Tibial nerve (tissue), 4 donors: ENCODE measurements at places on chromosomes 6 and 20. TPM values are rescaled to one million over a fixed set of nuclear protein-coding genes. Genes with fewer than 3 reads are reported as not detected.

The TOX2 gene
- 1.3 TPM for total RNA-seq

The MAPK14 gene
- 84.3 TPM for total RNA-seq

The ZBTB46 gene
- 20.4 TPM for total RNA-seq

The GPSM3 gene
- total RNA-seq: 10.2 TPM

The CDK5RAP1 gene
- 30.6 TPM for total RNA-seq

DNA sequence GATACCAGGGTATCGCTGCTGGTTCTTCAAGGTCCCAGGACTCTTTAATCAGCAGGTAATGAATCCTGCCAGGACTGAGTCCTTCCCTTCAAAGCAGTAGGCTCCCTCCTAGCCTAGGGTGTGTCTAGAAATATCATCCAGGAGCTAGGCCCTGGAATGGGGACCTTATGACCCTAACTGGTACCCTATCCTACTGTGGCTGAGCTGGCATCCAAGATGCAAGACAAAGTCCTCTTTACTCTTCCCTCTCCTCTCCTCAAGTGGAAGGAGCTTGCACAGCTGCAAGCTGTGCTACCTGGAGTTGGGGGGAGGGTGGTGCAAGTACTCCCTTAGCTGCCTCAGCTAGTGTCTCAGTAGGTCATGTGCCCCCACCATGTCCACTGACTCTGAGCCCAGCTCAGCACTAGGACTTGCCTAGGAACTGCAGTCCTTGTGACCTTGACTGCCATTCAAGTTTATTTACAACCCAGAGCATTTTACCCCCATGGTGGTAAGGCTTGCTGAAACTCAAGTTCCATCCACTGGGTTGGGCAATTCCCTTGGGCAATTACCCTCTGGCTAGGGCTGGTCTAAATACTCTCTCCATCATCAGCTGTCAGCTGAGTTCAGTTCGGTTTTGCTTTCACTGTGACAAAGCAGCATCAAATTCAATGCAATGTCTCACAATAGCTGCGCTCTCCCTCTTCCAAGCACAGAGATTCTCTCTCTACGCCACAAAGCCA, 48.4 kb upstream of the TOP1 start:
- no peak overlapping the region for H3K4me3 ChIP-seq
- H3K4me1 ChIP-seq: no peaks in the 10 kb centered on the region
- no peak overlapping the region for H3K27ac ChIP-seq
- no peak for DNase-seq

GRCh38 chr6:5260111-5260620, 584 bp downstream of the LYRM4 start:
- H3K36me3 ChIP-seq: peaks cover 17% of the 10 kb centered on the region
- peak overlapping the region; percentile 95 for H3K27ac ChIP-seq
- H3K4me3 ChIP-seq: peak overlapping the region; percentile 73
- no peaks in the 10 kb centered on the region for H3K27me3 ChIP-seq
- H3K4me1 ChIP-seq: no peaks in the 10 kb centered on the region

- no peaks in the 10 kb centered on the region for H3K4me1 ChIP-seq
- no peaks in the 10 kb centered on the region for H3K27me3 ChIP-seq
- peaks cover 9% of the 10 kb centered on the region for H3K36me3 ChIP-seq
- DNase-seq: no peak
- H3K4me3 ChIP-seq: no peak overlapping the region
These were observed 32.6 kb upstream of the ZBP1 start for GRCh38 chr20:57652606-57653545.

DNA sequence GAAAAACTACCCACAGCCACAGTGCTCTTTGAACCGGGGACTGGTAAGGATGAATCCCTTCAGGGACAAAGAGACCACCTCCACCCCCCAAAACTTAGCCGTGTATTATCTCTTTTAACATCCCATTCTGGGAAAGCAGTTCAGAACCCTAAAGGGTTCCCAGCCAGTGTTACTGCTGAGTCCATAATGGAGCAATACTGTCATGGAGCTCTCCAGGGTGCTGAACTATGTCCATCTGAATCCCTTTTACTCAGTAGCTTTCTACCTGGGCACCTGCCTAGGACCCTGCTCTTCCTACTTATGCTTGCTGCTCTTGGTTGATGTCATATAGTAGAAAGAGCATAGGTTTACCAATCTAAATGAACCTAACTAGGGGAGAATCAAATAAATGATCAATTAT, 22.3 kb upstream of the SAYSD1 start:
- H3K4me1 ChIP-seq: no peaks in the 10 kb centered on the region
- H3K4me3 ChIP-seq: no peak overlapping the region
- no peaks in the 10 kb centered on the region for H3K27me3 ChIP-seq

DNA sequence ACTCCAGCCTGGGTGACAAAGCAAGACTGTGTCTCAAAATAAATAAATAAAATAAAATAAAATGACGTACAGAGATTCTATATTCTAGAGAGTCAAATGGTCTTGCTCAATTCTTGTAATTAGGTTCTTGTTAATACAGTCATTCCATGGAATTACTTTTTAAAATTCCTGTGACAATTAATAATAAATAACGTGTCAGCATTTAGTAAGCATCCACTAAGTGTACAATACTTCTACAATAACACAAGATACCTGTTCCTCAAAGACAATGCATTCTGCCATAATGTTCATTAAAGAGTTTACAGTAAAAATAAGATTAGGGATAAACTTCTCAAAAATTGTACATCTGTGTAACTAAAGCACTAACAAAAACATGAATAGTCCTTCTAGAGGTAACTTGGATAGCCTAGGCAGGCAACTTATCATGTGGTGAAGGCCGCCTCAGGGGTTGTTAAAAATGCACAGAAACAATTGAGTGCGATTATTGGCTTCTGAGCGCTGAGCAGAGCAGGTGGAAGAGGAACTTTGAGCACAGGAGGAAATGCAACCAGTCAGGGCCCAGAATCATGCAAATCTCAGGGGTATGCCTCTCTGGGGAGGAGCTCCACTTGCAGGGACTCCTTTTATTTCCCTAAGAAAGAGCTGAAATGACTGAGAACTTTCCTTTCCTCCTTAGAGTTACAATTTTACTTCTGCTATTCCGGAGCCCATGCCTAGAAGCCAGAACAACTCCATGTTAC, 37.1 kb downstream of the QRSL1 start:
- no peak overlapping the region for H3K27ac ChIP-seq
- peaks cover 6% of the 10 kb centered on the region for H3K36me3 ChIP-seq
- H3K27me3 ChIP-seq: no peaks in the 10 kb centered on the region
- DNase-seq: no peak

DNA sequence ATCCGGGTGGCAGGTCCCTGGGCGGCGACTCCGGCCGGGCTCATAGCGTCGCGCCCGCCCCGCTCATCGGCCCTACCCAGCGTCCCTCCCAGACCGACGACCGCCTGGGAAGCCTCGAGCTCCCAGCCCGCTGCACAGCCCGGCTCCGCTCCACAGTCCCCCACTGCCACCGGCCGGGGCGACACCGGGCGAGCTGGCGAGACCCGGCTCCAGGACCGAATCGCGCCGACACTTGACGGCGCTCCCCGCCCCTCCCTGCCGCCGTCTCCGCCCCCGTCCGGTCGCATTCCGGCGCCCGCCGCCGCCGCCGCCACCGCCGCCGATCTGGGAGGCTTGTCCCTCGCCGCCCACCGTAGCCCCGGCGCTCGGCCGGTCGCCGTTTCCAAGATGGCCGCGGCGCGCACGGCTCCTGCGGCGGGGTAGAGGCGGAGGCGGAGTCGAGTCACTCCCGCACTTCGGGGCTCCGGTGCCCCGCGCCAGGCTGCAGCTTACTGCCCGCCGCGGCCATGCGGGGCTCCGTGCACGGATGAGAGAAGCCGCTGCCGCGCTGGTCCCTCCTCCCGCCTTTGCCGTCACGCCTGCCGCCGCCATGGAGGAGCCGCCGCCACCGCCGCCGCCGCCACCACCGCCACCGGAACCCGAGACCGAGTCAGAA, at the start of gene MAP3K4:
TSS of gene MAP3K4 (plus strand) at position 364 of the 655 bp plus-strand sequence. CDS start at position 527, 163 bp downstream.
- peak within 1 kb of the TSS; percentile 81 for H3K27ac ChIP-seq
- peak within 1 kb of the TSS; percentile 93 for H3K4me3 ChIP-seq
- H3K36me3 ChIP-seq: no peaks in the 10 kb centered on the region
- no peaks in the 10 kb centered on the region for H3K27me3 ChIP-seq

- peaks cover 14% of the 10 kb centered on the region for H3K4me1 ChIP-seq
- peak overlapping the region; percentile 41 for H3K27ac ChIP-seq
- no peaks in the 10 kb centered on the region for H3K36me3 ChIP-seq
These were observed 136.8 kb upstream of the TCF21 start for GRCh38 chr6:133752129-133752528.

DNA sequence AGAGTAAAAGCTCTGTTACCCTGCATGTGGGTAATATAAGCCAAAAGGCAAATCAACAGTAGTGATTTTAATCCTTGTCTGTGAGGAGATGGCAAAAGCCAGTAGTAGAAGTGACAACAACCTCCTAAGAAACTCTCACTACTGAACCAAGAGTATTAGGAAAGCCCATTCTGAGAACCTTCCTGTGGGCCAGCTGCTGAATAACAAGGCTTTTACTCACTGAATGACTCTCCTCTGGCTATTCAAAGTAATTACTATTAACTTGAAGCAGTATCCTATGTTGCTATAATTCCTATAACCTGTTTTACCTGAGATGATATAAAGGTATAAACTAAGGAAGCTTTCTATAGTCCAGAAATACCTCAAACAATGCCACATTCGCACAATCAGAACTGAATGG, 55.1 kb downstream of the CHD6 start:
- H3K4me3 ChIP-seq: no peak overlapping the region
- no peak overlapping the region for H3K27ac ChIP-seq
- DNase-seq: no peak
- no peaks in the 10 kb centered on the region for H3K27me3 ChIP-seq
- H3K4me1 ChIP-seq: peaks cover 6% of the 10 kb centered on the region

- peaks cover 5% of the 10 kb centered on the region for H3K27me3 ChIP-seq
- H3K4me1 ChIP-seq: no peaks in the 10 kb centered on the region
- H3K27ac ChIP-seq: no peak overlapping the region
- no peak overlapping the region for H3K4me3 ChIP-seq
- H3K36me3 ChIP-seq: no peaks in the 10 kb centered on the region
These were observed 96.8 kb downstream of the CDH26 start for GRCh38 chr20:60054716-60055634.

DNA sequence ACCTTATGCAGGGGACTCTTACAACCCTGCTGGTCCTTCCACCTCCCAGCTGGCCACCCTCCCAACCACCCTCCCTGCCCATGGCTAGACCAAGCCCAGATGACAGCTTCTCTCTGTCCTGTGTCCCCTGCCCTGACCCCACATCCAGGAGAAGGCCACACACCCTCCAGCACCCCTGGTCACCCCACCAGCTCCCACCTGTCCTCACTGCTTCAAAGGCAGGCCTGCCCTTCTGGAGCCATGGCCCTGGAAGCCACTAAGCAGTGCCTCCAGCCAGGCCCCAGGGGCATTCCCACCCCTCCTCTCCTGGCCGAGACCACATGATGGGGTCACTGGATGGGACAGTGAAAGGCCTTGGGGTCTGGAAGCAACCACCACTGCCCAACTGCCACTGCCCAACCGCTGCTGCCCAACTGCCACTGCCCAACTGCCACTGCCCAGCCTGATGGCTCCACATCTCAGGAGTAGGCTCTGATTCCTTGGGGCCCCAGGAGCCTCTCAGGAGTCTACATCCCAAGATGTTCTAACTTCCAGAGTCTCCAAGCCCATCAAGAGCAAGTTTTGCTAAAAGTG, 30.5 kb downstream of the UBD start:
- DNase-seq: no peak
- H3K27me3 ChIP-seq: no peaks in the 10 kb centered on the region
- no peaks in the 10 kb centered on the region for H3K36me3 ChIP-seq
- no peaks in the 10 kb centered on the region for H3K4me1 ChIP-seq
- no peak overlapping the region for H3K4me3 ChIP-seq
- no peak overlapping the region for H3K27ac ChIP-seq

DNA sequence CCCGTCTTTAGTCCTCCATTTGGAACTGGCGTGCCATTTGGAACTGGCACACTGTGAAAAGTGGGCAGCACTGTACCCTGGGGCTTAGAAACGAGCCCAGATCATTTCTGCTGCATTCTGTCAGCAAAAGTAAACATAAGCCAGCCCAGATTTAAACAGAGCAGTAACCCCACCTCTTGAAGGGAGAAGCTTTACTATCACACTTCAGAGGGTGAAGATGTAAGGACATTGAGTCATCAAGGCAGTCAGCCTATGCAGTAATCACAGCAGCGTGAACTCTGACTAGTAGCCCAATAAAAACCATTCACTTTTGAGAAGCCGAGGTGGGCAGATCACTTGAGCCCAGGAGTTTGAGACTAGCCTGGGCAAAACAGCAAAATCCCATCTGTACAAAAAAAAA, 216.9 kb downstream of the EYA2 start:
- H3K4me3 ChIP-seq: no peak overlapping the region
- H3K4me1 ChIP-seq: peaks cover 8% of the 10 kb centered on the region
- DNase-seq: no peak
- no peak overlapping the region for H3K27ac ChIP-seq
- no peaks in the 10 kb centered on the region for H3K27me3 ChIP-seq
- H3K36me3 ChIP-seq: peaks cover 21% of the 10 kb centered on the region

DNA sequence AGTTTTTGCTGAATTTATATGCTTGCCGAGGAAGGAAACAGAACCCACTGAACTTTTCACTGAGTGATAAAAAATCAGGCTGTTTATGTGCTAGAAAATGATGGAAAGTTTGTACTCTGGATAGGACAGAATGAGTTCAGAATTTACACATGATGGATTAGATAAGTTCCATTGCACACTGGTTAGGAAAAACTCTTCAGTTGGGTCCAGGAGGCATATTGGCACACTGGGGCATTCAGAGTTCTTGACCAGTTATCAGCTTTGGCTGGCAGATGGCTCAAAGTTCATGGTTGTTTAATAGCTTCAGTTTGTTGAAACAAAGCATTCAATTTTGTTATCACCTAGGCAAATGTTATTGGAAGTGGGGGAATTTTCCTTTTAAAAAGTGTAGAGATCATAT, 613.3 kb upstream of the SYNCRIP start:
- no peak overlapping the region for H3K4me3 ChIP-seq
- DNase-seq: no peak
- H3K4me1 ChIP-seq: no peaks in the 10 kb centered on the region
- H3K36me3 ChIP-seq: no peaks in the 10 kb centered on the region

DNA sequence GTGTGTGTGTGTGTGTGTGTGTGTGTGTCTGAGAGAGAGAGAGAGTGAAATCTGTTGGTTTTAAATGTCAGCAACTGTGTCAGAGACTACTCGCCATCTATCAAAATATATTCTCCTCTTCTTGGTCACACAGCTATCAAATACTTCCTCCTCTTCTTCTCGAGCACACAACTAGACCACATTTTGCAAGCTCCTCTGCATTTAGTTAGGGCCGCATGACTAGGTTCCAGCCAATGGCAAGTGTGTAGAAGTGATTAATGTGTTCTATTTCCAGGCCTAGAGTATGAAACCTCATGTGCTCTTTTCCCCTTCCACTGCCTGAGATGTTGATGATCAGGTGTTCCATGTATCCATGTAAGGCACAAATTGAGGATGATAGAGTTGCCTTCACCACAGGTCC, 278.5 kb upstream of the MARCKS start:
- H3K4me1 ChIP-seq: no peaks in the 10 kb centered on the region
- no peaks in the 10 kb centered on the region for H3K36me3 ChIP-seq
- no peak for DNase-seq
- no peak overlapping the region for H3K27ac ChIP-seq

DNA sequence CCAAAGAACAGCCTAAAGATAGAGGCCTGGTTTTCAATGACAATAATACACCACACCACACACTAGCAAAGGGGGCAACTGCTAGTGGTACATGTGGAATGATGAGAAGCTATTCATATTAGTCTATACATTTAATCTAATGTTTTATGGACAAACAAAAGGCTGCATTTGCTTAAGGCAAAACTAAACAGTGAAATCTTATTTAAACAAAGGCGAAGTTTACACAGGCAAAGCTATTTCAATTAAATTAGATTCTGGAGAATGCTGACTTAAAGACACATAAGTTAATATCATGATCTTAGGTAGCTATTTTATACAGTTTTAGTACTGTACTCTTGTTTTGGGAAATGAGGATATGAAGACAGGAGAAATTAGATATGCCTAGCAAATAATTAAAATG, 53.9 kb upstream of the SIM1 start:
- H3K27me3 ChIP-seq: no peaks in the 10 kb centered on the region
- H3K4me3 ChIP-seq: no peak overlapping the region
- no peaks in the 10 kb centered on the region for H3K4me1 ChIP-seq
- no peak for DNase-seq
- no peak overlapping the region for H3K27ac ChIP-seq
